ENCODE measurements at places on chromosomes 5 and 9.

DNA sequence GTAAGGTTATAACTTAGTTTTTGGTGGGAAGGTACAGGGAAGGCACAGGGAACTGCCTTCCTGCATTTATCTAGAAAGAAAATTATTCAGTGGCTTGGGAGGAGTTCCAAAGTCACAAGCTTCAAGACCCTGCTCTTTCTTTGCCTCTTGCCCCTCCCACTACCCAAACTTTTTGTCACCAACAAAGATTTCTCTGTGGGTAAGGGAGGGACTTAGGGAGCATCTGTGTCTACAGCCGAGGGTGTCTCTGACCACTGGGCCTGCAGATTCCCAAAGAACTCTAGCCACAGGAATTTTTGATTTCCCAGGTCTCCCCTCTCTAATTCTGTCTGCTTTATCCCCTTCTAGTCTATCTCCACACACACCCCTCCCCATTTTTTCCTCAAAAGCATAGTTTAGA lies 2.1 kb downstream of the ECSCR start:
- no peak for DNase-seq

GRCh38 chr5:124402144-124402581 lies 344.3 kb downstream of the ZNF608 start:
- no peak for DNase-seq

DNA sequence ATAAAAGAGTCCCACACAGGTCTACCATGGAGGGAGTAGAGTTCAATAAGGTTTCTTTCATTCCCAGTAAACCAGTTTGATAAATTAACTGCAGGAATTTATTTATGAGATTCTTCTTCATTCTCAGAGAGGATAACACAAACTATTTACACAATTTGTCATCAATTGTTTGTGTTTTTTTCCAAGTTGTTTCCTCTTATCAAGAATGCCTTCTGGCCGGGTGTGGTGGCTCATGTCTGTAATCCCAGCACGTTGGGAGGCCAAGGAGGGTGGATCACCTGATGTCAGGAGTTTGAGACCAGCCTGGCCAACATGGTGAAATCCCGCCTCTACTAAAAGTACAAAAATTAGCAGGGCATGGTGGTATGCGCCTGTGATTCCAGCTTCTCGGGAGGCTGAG lies 216.7 kb downstream of the MLLT3 start:
- DNase-seq, result no peak

DNA sequence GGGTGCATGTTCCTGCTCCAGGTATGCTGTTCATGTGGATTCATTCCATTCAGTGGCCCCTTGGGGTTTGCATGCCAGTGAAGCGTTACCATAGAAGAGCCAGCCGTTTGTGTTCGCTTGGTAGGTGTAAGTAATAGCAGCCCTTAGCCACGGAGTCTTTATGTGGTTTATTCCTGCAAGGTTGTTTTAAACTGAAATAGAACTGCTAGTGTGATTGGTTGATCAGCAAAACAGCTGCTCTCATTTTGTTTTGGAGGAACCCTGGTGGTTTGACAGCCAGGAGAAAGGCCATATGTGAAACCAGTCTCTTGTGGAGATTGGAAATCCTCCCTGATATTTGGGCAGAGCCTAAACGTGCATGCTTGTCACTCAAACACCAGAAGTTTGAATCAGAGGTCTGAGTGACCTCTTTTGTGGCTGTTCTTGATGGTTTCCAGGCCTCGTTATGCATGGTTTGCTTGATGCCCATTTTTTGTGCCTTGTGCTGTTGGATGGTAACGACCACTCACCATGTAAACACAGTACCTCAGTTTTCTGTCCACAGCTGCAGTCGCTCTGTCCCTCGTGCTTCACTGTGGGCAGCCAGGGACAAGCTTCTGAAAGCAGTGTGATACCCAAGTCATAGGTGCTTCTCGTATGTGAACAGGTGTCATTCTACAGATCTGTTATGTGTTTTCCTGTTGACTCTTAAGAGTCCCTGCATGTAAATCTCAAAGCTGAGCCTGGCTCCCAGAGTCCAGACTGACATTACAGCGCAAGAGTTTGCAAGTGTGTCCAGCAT lies 58.3 kb upstream of the NXNL2 start:
- DNase-seq, result no peak

- no peak for DNase-seq
These were observed 212.9 kb downstream of the PBX3 start for GRCh38 chr9:125959951-125960619.

All from activated CD4-positive, alpha-beta T cell treated with anti-CD3 and anti-CD28 coated beads for 4 hours (primary cell).